ENCODE measurements at places on chromosomes 12 and 14.

DNA sequence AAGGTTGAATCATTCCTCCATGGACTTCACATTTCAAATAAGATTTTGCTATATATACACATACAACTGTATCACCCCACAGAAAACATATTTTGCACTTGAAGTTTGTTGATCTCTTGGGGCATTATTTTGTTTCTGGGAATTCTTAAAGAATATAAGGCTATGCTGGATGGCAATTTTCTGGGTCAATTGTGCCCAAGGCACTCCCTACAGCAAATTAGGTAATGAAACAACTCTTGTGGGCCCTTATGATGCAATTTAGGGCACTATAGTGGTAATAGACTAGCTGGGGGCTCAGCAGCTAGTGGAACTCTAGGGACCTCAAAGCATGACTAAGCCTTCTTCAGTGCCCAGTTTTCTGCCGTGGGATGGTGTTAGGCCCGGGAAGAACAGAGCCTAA is 444.4 kb downstream of the NRXN3 start:
- DNase-seq: no peak

GRCh38 chr14:71478542-71478941 is 453.7 kb upstream of the RGS6 start:
- DNase-seq: no peak

GRCh38 chr12:9829483-9829882 is 2.2 kb downstream of the KLRF1 start:
- no peak for DNase-seq

GRCh38 chr12:101858361-101858760 is 19.0 kb upstream of the DRAM1 start:
- no peak for DNase-seq

- DNase-seq: no peak
Observed at GRCh38 chr14:105376521-105377440, 21.6 kb upstream of the TEX22 start.

- DNase-seq: no peak
Observed at GRCh38 chr12:25372969-25373817, 122.5 kb upstream of the KRAS start.

DNA sequence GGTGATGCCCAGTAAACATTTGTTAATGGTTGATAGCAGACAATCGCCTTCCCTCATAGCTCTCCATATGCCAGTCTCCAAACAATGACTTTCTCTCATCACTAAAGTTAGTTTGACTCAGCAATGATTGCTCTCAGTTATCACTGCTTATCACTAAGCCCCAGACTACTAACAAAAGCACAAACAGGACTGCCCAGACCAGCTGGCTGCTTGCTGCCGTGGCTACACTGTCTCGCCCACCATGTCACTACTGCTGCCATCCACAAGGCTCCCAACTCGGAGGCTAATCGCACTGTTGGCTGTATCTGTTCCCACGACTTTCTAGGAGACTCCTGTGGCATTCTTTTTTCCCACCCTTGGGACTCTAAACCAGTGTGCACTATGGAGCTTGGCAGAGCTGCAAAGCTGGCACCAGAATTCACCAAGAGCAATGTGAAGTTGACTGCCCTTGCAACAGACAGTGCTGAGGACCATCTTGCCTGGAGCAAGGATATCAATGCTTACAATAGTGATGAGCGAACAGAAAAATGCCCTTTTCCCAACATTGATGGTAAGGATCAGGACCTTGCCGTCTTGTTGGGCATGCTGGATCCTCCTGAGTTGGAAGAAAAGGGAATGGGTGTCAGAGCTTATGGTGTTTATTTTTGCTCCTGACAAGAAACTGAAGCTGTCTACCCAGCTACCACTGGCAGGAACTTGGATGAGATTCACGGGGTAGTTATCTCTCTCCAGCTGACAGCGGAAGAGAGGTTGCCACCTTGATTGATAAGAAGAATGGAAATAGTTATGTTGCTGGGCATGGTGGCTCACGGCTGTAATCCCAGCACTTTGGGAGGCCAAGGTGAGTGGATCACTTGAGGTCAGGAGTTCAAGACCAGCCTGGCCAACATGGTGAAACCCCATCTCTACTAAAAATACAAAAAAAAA is 27.1 kb upstream of the NR2C1 start:
- no peak for DNase-seq

DNA sequence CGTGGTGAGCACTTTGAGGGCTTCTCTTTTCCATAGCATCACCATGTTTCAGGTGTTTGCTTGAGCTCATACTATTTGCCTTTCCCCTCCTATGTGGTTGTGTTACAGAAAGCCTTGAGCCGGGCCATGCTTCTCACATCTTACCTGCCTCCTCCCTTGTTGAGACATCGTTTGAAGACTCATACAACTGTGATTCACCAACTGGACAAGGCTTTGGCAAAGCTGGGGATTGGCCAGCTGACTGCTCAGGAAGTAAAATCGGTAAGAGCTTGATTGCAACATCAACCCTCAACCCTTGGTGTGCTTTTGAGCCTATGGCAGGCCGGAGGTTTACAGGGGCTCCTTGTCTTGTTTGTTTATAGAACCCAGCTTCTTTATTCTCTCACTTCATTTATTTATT is 8.1 kb downstream of the LETMD1 start:
- DNase-seq: no peak

DNA sequence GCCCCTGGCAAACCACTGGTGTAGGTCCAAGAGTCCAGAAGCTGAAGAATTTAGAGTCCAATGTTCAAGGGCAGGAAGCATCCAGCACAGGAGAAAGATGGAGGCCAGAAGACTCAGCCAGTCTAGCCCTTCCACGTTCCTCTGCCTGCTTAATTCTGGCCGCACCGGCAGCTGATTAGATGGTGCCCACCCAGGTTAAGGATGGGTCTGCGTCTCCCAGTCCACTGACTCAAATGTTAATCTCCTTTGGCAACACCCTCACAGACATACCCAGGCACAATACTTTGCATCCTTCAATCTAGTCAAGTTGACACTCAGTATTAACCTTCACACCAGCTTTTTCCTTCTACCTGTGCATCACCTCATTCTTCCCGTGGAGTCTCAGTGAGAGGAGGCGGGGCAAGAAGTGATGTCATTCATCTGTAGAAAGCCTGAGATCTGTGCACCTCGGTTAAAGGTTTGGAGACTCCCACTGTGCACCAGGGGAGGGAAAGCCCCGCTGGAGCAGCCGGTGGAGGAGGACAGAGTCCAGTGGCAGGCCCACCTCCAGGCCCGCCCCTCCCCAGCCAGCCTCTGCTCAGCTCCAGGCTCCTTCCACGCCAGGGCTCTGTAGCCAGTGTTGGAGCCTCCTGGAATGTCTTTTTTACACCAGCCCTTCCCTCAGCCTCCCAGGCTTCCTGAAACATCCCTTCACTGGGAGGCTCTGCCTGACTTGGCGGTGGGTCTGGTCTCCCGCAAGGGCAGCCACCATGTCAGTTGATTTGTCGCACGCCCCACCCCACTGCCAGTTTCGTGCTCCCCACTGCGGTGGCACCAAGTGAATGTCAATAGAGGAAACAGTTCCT is 80.1 kb upstream of the DYNC1H1 start:
- DNase-seq: no peak

- DNase-seq: no peak
Observed at GRCh38 chr12:78269620-78270019, 438.9 kb downstream of the NAV3 start.

GRCh38 chr14:57848353-57848752 is 17.5 kb downstream of the SLC35F4 start:
- DNase-seq: no peak

GRCh38 chr12:25970916-25971653 is 12.6 kb downstream of the RASSF8 start:
- DNase-seq: no peak

DNA sequence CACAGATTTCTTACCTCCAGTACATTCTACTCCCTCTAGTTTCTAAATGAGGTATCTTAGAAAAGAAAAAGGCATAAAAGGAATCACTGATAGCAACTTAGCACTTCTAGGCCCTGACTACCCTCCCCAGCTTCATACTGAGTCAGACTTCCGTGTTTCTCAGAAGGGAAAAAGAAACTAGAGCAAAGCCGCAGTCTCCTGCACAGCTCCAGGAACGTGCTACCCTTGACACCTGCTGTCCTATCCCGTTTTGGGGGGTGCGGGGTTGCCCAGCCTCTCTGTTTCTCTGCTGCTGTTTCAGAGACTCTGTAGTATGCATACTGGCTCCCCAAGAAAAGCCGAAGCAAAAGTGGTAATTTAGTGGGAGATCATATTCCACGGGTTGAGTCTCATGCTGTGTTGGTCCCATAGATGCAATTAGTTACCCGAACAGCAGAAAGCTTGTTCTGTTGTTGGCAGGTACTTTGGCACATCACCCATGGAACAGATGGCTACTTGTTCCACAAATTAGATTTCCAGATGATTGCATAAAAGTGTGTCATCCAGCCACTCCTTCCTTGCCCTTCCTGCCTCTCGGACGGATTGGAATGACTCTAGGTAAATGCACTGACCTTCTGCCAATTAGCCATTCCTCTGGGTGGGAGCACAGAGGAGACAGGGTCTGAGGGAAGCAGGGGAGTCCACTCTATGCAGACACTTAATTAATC is 438.1 kb downstream of the FUT8 start:
- DNase-seq: no peak

- DNase-seq: peak; percentile 67
Observed at GRCh38 chr12:7374423-7375144, 69.4 kb downstream of the CD163L1 start.

- DNase-seq: no peak
Observed at GRCh38 chr12:106766393-106766826, 8.1 kb upstream of the RIC8B start.

DNA sequence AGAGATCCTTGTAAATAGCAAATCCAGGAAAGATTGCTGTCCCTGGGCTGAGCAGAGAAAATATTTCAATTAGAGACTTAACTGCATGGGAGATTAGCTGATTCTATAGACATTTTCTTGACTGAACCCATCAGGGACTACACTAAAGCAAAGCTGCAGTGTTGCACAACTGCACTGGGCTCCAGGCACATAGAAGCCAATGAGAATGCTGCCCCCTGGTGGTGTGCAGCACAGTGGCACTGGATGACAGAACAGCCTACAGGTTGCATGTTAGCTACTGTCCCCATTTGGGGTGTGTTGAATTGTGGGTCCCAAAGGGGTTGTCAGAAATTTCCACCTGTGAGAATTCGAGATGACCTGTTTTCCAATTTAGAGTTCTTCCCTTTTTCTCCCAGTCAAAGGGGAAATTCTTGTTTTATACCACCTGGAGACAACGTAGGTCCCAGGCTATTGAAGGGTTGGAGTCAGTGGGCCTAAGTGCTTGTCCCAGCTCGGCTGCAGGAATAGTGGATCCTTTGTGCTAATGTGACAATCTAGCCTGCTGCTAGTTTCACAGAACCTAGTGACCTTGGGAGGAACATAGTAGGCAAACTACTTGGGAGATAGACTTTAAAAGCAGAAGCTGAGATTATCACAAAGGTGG is 114.7 kb downstream of the SLC8A3 start:
- DNase-seq: peak; percentile 83

DNA sequence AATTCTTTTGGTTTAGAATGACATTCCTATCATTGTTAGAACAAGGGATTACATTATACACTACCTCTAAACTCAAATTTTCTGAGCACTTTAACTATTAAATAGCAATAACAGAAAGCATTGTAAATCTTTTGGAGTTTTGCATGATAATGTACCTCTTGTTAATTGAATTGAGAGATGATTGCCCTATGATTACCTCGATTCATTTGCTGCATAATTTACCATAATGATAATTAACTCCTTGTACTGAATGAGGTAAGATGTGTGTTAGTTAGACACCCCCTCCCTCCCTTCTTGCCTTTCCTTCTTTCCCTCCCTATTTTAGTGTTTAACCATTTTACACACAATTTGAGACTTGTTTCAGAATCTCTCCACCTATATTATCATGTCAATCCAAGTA is 469.2 kb downstream of the DIO2 start:
- DNase-seq: no peak

DNA sequence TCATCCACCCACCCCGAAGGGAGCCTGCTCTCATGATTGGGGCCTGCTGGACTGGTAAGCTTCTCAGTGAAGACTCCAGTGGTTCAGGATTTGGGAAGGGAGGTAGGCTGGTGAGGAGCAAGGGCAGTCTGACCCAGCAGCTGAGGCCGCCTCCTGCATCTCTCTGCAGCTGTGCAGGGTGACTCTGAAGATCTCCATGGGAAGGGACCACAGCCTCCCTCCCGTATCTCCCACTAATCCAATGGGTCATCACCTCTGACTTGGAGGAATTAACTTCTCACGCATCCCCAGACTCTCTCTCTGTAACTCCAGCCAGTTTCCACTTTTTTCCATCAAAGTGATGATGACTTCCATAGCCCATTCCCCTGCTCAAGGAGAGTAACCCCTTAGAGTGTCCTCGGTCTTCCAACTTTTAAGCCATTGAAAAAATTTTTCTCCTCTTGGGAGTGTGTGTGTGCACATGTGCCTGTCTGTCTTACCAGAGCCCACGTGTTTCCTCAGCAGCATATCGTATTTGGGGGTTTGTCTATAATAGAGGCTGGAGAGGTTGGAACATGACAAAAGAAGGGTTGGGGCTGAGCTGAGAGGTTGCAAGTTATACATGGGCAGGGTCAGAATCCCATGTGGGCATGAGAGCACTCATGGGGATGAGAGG is 11.3 kb downstream of the CLSTN3 start:
- DNase-seq: no peak

- DNase-seq: peak; percentile 61
Observed at GRCh38 chr14:70317969-70318634, 41.4 kb downstream of the COX16 start.

DNA sequence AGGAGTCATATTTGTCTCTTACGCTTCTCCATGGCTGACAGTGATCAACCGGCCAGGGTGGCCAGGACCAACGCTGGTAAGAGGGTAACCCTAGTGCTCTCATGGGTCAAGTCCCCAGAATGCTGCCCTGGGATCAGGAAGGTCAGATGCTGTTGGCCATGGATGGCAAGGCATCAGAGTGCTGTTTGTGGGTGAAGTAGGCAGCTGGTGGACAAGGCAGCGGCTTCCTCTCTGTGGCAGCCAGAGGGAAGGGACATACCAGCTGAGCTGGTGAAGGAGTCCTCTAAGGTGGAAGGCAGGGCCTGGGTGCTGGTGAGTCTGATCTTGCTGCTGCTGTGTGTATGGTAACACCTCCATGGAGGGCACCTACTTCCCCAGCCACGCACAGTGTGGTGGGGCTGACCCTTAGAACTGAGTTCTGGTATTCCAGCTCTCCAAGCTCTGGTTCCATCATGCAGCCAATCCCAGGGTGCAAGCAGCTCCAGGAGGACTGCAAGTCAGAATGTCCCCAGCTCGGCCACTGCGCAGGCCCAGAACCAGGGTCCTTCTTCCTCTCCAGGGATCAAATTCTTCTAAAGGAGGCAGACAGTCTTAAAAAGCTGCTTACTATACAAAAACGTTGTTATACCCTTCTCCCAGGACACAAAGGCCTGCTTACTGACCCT is 13.4 kb upstream of the SMOC1 start:
- DNase-seq: no peak

- DNase-seq: no peak
Observed at GRCh38 chr14:28661171-28661772, 105.3 kb upstream of the FOXG1 start.

DNA sequence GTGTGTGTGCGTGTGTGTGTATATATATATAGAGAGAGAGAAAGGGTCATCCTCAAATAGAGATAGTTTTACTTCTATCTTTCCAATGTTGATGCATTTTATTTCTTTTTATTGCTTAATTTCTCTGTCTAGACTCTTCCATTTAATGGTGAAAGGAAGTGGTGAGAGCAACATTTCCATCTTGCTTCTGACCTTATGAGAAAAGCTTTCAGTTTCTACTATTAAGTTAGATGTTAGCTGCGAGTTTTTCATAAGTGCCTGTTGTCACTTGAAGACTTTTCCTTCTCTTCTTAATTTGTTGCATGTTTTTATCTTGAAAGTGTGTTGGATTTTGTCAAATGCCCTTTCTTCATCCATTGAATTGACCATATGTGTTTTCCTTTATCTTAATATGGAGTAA is 304.4 kb upstream of the FAR2 start:
- DNase-seq: no peak

All from HEK293T (cell line).